ENCODE measurements at places on chromosomes 5 and 9.

GRCh38 chr9:99778836-99779235 lies 42.8 kb upstream of the NR4A3 start:
- DNase-seq: no peak

- no peak for DNase-seq
These were observed 90.2 kb upstream of the ICE1 start for GRCh38 chr5:5332287-5332686.

GRCh38 chr9:36748322-36748899 lies 175.7 kb downstream of the MELK start:
- peak; percentile 34 for DNase-seq

- no peak for DNase-seq
These were observed 22.2 kb upstream of the ASS1 start for GRCh38 chr9:130422546-130422945.

DNA sequence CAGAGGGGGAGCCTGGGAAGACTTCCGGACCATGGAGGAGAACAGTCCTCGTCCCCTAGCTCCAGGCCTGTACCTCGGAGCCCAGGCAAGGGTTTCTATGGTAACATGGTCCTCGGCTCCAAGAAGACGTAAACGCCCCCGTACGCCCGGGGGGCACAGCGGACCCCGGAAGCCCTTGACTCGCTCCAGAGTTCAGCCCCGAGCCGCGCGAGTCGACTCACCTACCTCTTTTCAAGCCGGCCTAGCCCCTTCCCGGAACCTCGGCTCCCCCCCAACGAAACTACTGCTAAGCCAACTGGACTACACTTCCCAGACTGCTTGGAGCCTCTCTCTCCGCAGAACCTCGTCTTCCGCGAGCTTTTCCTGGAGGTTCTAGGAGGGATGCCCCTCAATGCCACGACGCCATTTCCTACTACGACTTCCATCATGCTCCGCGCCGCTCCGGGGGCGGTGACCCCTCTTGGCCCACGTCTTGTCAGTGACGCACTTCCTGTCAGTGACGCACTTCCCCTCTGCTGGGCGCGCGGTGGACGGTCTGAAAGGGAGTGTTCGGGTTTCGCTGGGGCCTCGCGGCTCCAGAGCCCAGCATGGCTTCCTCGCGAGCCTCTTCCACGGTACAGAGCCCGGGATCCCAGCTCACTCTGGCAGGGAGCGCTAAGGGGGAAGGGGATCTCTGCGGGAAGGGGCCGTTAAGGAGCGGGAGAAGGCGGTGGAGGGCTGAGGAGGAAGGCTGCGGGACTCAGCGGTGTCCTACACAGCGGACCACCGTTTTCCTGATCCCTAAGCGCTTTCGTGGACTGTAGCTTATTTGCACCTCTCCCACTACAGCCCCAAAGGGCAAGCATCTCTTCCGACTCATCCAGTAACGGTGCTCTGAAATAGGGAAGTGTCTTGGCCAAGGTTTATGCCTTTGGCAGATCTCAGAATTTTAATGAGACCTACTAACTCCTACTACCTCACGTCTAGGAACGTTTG lies at the start of the genes CDC26 and PRPF4:
Gene CDC26, minus strand, starts transcription at position 416 of the 975 bp plus-strand sequence. CDS start 3,065 bp downstream, outside the sequence.
Gene PRPF4, plus strand, starts transcription at position 502 of the 975 bp plus-strand sequence. Its CDS starts 86 bp downstream, at position 588.
- peak; percentile 98 for DNase-seq
